ENCODE measurements at places on chromosomes 2 and 18. TPM values are rescaled to one million over a fixed set of nuclear protein-coding genes. Genes with fewer than 3 reads are reported as not detected.

DNA sequence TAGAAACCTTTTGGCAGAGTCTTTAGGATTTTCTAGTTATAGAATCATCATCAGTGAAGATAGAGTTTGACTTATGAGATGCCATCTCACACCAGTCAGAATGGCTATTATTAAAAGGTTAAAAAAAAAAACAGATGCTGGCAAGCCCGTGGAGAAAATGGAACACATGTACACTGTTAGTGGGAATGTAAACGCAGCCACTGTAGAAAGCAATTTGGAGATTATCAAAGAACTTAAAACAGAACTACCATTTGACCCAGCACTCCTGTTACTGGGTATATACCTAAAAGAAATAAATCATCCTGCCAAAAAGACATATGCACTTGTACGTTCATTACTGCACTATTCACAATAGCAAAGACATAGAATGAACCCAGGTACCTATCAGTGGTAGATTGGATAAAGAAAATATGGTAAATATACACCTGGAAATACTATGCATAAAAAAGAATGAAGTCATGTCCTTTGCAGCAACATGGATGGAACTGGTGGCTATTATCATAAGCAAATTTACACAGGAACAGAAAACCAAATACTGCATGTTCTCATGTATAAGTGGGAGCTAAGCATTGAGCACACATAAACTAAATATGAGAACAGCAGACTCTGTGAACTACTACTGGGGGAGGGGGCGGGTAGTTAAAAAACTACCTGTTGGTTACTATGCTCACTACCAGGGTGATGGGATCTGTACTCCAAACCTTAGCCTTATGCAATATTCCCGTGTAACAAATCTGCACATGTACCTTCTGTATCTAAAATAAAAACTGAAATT is 279.0 kb downstream of the KIAA1328 start:
- H3K27me3 ChIP-seq = no peaks in the 10 kb centered on the region
- H3K4me3 ChIP-seq = no peak overlapping the region
- no peak overlapping the region for H3K27ac ChIP-seq
- no peaks in the 10 kb centered on the region for H3K4me1 ChIP-seq
- no peak for DNase-seq

DNA sequence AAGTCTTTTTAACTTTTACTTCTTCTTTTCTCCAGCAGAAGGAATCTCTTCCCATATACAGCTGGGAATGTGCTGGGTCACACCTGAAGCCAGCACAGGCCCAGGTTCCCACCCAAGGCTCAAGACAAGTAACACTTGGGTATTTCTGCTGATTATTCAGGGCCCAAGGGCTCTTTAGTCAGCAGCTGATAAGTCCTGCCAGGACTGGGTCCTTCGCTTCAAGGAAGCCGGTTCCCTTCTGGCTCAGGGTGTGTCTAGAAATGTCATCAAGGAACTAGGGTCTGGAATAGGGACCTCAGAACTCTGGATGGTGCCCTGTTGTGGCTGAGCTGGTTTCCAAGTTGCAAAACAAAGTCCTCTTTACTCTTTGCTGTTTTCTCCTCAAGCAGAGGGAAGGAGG is 27.0 kb upstream of the SERPINB2 start:
- no peak overlapping the region for H3K4me3 ChIP-seq
- H3K27me3 ChIP-seq = no peaks in the 10 kb centered on the region
- no peaks in the 10 kb centered on the region for H3K36me3 ChIP-seq
- no peak for DNase-seq
- H3K4me1 ChIP-seq = no peaks in the 10 kb centered on the region

DNA sequence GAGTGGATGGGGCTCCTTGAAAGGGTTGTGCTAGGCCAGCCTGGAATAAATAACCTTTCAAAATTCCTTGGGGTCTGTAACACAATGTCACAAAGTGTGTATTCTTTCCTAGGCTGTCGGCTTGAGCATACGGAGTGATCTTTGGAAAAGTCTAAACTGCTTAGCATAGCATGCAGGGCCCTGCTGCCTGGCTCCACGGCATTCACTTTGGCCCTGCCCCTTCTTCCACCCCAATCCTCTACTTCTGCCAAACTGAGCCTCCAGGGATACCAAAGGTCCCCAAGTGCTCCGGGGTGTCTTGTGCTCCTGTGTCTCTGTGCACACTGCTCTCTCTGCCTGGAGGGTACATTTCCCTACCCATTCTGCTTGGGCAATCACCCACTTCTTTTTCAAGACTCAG is 196.1 kb downstream of the LTBP1 start:
- H3K27me3 ChIP-seq = no peaks in the 10 kb centered on the region
- H3K36me3 ChIP-seq = peaks cover 2% of the 10 kb centered on the region
- no peak overlapping the region for H3K4me3 ChIP-seq
- peaks cover 8% of the 10 kb centered on the region for H3K4me1 ChIP-seq

DNA sequence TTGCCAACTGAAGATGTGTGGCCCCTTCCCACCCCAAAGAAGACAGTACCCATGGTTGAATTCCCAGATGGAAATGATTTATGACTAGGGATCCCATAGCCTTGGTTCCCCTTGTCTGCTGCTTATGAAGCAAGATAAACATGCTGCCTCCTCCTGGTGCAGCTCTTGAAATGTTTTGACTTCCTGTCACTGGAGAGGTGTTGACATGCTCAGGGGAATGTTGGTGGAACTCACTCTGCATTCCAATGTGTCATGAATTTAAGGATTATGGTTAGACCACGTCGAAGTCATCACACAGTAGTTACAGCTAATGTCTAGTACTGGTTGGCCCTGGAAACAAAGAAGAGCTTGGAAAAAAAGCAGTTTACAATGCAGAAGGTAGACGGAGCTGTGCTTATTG is 69.0 kb upstream of the FAM110C start:
- H3K4me3 ChIP-seq = no peak overlapping the region
- DNase-seq = no peak
- no peaks in the 10 kb centered on the region for H3K36me3 ChIP-seq

DNA sequence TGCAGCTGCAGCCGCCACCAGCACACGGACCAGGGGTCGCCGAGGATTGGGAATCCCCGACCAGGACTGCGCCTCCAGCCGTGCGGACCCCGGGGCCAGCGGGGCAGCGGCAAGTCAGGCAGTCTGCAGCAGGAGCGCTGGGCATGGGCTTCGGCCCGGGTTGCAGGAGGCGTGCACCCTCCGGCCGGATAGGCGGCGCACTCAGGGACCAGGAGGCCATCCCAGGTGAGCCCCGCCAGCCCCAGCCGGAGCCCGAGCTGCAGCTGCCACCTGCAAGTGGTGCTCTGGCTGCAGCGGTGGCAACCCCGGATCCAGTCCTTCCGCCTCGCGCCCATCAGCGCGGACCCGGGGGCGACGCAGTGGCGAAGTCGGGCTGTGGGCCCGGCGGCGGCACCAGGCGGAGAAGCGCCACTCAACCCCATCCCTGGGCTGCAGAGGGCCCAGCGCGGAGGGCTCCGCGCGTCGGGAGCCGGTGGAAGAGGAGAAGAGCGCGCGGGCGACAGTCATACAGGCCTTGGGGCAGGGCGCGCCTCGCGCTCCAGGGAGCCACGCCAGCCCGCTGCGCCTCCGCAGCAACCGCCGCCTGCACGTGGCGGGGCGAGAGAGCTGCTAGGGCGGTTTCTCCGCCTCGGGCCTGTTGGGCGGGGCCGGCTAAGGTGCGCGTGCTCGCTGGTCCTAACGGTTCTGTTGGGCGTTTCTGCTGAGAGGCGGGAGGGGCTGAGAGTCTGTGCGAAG is 73.8 kb downstream of the RPIA start:
- H3K27ac ChIP-seq = no peak overlapping the region
- DNase-seq = peak; percentile 29
- H3K4me1 ChIP-seq = no peaks in the 10 kb centered on the region
- H3K36me3 ChIP-seq = no peaks in the 10 kb centered on the region
- H3K27me3 ChIP-seq = peaks cover 3% of the 10 kb centered on the region

DNA sequence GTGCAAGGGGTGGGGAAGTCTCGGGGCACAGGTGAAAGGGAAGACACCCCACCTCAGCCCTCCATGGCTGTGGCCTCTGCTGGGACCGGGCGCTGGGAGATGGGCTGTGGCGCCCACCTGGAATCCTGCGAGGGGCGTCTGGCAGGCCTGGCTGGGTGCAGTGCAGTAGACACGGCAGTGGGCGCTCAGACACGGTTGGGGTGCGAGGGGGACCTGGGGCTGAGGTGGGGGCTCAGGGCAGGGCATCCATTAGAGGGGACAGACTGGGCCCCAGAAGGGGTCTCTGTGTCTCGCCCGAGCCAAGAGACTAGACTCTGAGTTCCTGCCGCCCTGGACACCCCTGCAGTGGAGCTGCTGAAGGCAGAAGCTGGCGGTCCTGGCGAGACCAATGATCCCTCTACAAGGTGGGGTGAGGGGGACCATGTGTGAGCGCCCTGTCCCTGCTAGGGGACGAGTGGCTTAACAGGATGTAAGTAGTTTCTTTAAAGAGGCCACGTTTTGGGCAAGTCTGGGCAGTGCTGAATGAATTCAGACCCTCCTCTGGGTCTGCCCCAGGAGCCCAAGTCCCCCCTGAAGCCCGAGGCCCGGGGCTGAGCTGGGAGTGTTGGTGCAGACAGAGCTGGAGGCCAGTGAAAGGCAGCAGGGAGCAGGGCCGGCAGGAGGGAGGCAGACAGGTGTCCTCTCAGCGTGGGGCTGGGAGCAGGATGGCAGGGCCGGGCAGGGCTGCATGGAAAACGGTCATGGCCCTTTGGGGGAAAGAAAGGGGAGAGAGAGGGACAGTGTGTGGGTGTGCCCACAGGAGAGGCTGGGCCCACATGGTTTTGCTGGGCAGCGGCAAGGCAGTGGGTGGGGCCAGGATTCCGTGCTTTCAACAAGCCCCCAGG is 57.2 kb downstream of the HS6ST1 start:
- H3K4me1 ChIP-seq = no peaks in the 10 kb centered on the region
- no peaks in the 10 kb centered on the region for H3K36me3 ChIP-seq
- H3K27ac ChIP-seq = no peak overlapping the region
- no peak for DNase-seq
- no peak overlapping the region for H3K4me3 ChIP-seq
- no peaks in the 10 kb centered on the region for H3K27me3 ChIP-seq

- no peaks in the 10 kb centered on the region for H3K27me3 ChIP-seq
- H3K4me3 ChIP-seq = no peak overlapping the region
- no peaks in the 10 kb centered on the region for H3K36me3 ChIP-seq
- H3K4me1 ChIP-seq = peaks cover 18% of the 10 kb centered on the region
- DNase-seq = no peak
Observed at GRCh38 chr2:43098539-43098938, 127.9 kb downstream of the ZFP36L2 start.

DNA sequence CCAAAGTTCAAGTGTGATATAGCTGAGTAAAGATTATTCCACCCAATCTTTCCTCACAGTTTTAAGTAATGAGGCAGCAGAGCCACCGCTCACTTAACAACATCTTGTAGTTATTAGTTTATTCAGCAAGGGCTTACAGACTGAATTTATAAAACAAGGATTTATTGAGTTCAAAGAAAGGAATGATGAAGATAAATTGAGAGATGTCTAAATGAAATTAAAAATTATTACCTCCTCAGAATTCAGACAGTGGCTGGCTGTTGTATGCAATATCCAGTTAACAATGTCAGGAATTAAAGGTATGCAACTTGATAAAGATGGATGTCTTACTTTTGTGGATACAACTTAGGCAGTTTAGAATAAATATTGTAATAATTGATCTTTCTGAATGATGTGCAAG is 927.3 kb upstream of the CDH2 start:
- H3K27ac ChIP-seq = no peak overlapping the region
- no peak for DNase-seq
- no peak overlapping the region for H3K4me3 ChIP-seq
- H3K4me1 ChIP-seq = no peaks in the 10 kb centered on the region
- no peaks in the 10 kb centered on the region for H3K36me3 ChIP-seq
- no peaks in the 10 kb centered on the region for H3K27me3 ChIP-seq

The FEV gene
- total RNA-seq = not detected

The ITPRIPL1 gene
- total RNA-seq = 4.6 TPM

The IL1R1 gene
- 110 TPM for total RNA-seq

The SLC11A1 gene
- total RNA-seq = 0.17 TPM

The SCN9A gene
- total RNA-seq = 58.6 TPM

The MEP1B gene
- total RNA-seq = under 0.01 TPM

The VIL1 gene
- total RNA-seq = not detected
